Urinary bladder (tissue), 4 donors: ENCODE measurements at places on chromosomes 1 and 21. TPM values are rescaled to one million over a fixed set of nuclear protein-coding genes. Genes with fewer than 3 reads are reported as not detected.

The ENAH gene
- 229 TPM for total RNA-seq

The TFF2 gene
- not detected for total RNA-seq

DNA sequence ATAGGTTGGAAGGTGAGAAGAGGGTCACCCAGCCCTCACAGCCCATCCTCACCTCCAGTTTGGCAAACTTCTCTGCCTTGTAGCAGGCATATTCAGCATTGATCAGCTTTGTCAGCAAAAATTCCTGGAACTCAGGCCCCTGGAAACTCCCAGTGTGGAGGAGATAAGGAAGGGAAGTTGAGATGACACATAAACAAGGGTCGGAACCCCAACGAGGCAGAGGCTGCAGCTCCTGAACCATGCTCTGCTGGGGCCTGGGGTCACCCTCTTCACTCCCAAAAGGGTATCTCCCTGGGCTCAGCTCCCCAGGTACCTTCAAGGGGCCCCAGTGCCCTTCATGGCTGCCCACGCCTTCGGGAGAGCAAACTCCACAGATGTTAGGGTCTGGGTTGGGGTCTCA, 60.4 kb downstream of the RAP1GAP start:
- DNase-seq = no peak

DNA sequence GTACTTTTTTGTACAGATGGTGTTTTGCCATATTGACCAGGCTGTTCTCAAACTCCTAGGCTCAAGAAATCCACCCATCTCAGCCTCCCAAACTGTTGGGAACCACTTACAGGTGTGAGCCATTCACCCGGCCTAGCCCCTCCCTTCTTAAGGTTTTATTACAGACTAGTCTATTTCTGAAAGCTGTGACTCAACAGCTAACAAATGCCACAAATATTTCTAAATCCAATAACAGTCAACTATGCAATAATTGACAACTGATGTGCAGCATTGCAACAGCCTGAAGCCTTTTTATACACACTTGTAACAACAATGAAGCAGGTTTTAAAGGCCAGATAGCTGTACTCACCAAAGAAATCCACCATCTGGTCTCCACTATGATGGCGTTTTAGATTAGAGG, 51.4 kb downstream of the GRIK1 start:
- DNase-seq = no peak

- DNase-seq = no peak
Measured at GRCh38 chr1:66375125-66375524, 158.8 kb upstream of the SGIP1 start.

DNA sequence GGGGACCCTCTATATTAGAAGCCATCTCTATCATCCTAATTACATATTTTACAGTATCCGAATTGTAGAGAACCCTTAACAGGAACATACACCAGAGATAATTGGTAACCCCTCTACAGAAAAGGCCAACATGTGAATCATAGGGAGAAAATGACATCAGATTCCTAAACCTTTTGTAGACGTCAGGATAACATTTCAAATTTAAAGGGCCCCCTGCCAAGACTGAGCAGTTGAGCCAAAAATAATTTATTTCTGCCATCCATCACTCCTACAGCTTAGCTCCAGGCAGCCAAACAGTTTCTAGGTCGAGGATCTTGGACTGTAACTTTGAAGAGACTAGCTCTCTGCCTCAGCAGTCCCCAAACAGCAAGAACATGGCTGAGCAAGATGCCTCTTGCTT, 21.2 kb downstream of the ZNF697 start:
- DNase-seq = no peak

- DNase-seq = no peak
Measured at GRCh38 chr1:4745560-4745959, 91.2 kb downstream of the AJAP1 start.

DNA sequence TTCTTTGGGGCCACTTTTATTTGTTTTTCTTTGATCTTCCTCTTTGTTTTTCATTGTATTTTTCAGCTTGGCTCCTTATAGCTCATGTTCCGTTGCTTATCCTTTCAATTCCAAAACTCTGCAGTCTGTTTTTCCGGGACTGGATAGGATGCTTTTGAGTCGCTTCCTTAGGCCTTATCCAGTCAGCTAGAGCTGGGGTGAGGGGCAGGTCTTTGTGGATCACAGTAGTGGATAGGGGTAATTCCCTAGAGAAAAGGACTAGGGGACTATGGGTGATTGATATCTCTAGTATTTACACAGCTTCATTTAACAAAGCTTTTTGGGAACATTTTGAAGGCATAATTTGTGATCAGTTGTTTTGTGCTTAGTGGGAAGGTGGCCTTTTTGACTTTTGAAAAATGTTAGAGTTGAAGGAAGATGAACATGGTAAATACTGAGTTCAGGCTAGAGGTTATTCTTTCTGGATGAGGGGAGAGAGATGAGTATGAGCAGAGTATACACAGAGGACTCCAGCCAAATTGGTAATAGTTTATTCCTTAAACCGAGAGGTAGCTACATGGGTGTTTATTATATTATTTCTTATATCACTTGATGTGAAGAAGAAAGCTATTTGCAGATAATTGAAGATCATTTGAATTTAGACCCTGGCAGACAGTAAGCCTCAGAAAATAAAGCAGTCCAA, 22.5 kb downstream of the CEP350 start:
- no peak for DNase-seq
